Stimulated activated effector memory CD8-positive, alpha-beta T cell treated with anti-CD3 and anti-CD28 coated beads, Interleukin-12 subunit alpha, Interleukin-12 subunit beta, amount 100 ng/mL, for 72 hours (primary cell): ENCODE measurements at places on chromosomes 5 and 9.

DNA sequence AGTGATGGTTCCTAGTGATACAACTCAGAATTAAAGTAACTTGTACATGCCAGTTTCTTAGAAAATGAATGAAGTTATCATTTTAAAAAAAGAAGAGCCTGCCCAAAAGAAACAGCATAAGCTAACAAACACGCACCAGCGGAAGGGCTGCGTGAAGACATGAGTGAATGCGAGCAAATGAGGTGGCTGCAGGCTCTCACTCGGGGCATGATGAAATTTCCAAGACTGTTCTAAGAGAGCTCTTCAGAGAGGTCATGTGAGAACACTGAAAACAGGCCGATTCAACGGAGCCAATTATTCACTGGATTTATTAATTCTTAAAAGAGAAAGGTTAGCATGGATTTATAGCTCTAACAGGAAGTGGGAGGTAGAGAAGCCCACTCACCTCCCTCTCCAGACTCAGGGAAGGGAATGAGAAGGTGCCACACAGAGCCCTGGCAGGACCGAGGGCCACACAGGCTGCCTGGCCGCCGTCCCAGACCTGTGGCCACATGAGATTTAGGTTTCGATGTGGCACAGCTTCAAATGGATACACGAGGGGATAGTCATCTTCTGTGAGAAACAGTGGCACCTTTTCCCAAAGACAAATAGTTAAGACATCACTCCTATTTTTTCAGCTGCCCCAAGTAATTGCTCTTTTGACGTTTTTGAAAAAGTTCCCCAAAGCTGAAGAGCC, 55.5 kb downstream of the HABP4 start:
- no peak for DNase-seq

DNA sequence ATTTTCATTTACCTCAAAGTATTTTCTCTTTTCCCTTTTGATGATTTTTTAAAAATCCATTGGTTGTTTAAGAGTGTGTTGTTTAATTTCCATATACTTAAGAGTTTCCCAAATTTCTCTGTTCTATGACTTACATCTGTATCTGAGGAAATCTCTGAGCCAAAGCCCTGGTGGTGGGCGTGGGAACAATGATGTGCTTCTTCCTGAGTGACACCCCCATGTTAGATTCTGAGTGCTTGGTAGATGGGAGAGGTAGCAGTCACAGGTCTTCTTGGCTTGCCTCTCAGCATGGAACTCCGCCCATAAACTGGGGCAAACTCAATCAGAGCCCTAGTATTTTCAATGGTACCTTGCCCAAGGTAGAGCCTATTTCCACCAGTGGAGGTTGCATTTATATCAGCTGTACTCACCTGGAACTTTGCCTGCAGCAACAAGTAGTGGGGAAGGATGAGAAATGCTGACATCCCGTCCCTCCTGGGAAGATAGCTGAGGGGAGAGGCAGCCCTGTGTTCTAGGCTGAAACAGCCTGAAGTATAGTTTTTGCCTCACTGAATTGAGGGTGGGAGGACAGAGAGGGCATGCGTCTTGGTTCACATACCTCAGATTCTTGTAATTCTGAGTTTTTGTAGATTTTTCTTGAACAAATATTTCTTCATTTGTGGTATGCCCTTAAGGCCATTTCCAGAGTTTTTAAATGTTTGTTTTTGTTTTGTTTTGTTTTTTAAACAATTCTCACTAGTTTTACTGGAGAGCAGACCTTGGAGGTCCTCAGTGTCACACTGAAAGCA, 26.4 kb downstream of the C9orf43 start:
- DNase-seq: no peak

- DNase-seq: no peak
Observed at GRCh38 chr9:113317777-113318176, 14.6 kb upstream of the RNF183 start.

DNA sequence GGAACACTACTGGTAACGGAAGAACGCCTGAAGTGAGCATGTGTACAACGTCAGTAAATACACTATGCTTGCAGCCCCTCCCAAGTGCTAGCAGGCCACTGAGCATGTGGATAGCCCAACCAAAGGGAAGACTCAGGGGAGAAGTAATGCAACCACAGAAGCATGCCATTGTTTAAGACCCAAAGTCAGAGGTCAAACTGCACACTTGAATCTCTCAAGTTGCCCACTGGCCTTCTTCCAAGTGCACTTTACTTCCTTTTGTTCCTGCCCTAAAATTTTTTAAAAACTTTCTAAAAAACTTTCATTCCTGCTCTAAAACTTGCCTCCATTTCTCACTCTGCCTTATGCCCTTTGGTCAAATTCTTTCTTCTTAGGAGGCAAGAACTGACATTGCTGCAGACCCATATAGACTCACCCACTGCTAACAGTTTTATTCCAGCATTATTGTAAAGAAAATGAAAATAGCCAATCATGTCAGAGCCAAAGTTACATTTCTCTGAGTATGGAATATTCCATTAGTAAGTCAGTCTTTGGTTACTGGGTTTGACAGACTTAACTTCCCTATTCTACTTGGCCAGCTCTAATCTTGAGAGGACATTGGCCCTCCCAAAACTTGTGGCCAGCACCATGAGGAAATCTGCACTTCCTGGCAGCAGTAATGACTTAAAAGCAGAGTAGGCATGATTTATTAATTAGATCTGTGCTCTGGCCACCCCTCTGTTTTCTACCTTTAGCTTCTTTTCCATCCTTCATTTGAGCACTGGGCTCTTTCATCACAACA, 76.9 kb downstream of the TSSK1B start:
- DNase-seq: no peak

DNA sequence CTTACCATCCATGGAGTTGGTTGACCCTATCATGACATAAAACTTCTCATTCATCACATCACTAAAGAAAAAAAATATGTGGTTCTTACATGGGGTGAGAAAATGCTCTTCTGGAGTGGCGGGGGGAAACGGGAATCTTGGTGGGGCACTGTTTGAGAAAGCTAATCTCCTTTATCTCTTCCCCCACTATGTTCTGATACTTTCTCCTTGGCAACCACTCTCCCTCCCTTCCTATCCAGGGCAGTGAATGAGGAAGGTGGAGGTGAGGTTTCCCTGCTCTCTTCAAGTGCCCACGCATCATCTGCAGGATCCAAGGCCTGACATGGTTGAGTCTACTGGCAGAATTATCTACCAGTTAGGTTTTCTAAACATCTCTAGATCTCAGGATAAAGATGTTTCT, 220.8 kb upstream of the TBCA start:
- DNase-seq: no peak

- DNase-seq: no peak
Observed at GRCh38 chr9:95907794-95908193, 32.3 kb downstream of the ERCC6L2 start.
